ENCODE measurements at places on chromosomes 3 and 15.

GRCh38 chr15:37138591-37139215, 38.4 kb upstream of the MEIS2 start:
- H3K27me3 ChIP-seq: no peaks in the 10 kb centered on the region
- DNase-seq: no peak
- H3K27ac ChIP-seq: no peak overlapping the region
- no peaks in the 10 kb centered on the region for H3K4me1 ChIP-seq

GRCh38 chr3:58666683-58667082, at the start of gene FAM3D:
Gene FAM3D (minus strand): TSS chr3:58666774. CDS start chr3:58655563, 11,211 bp downstream.
- H3K36me3 ChIP-seq: no peaks in the 10 kb centered on the region
- H3K4me3 ChIP-seq: no peak within 1 kb of the TSS
- no peaks in the 10 kb centered on the region for H3K4me1 ChIP-seq
- no peak for DNase-seq

DNA sequence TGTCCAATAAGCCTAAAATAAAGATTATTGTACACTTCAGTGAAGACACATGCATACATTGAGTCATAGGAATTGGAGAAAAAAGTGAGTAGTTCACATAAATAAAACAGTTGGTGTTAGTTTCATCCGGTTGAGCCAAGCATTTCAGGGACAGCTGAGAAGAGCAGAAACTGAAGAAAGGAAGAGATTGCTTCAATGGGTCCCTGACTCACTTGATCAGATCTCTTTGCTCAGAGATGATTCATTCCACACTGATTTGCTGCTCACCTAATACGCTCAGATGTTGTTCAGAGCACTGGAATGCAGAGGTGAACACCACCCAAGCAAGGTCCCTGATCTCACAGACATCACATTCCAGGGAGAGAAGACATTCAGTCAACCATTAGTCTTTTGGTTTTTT, 93.7 kb downstream of the RAD18 start:
- no peak overlapping the region for H3K4me3 ChIP-seq
- no peaks in the 10 kb centered on the region for H3K36me3 ChIP-seq
- no peaks in the 10 kb centered on the region for H3K27me3 ChIP-seq
- H3K4me1 ChIP-seq: no peaks in the 10 kb centered on the region

DNA sequence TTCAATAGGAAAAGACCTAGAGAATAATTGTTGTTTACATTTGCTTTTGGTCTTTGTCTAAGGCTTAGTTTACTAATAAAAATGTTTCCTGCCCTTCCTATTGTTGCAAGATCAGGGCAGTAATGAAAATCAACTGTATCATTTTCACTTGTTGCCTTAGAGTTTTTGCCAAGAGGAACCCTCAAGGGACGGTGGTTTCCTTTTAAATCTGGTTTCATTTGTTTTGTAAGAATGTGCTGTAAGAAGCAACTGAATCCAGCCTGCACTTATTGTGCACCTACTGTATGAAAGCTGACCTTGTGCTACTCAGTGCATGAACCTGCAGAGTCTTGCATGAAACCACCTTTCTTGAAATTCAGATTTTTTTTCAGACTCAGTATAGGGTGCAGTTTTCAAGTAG, 5.3 kb downstream of the IGF1R start:
- no peak overlapping the region for H3K4me3 ChIP-seq
- no peaks in the 10 kb centered on the region for H3K4me1 ChIP-seq
- no peak for DNase-seq
- H3K36me3 ChIP-seq: no peaks in the 10 kb centered on the region
- peaks cover 25% of the 10 kb centered on the region for H3K27me3 ChIP-seq
- no peak overlapping the region for H3K27ac ChIP-seq

DNA sequence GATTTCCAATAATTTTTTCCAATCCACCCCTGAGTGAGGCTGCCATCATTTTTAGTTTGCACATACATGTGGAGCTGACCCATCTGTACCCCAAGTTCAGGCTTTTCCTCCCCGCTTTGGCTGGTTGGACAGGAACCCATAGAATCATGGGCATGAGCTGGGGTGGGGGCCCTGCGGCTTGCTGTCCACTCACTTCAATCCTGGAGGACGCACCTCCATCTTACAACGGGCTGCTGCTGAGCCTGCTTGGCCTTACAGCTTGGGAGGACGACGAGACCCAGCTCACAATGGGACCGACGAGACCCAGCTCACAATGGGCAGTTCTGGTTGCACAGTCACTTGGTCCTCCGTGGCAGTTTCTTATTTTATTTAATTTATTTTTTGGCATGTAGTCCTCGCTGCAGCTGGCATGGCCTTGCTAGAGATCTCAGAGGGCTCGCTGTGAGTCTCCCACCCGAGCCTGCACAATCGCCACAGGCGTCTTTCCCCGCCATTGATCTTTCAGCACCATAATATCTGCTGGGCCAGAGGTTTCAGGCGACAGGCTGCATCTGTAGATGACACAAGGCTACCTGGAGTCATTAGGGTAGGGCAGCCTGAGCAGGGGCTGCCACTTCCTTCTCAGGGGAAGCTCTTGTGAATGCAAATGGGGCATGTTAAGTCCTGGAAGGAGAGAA, 19.6 kb upstream of the EPHB3 start:
- peaks cover 20% of the 10 kb centered on the region for H3K27me3 ChIP-seq
- no peaks in the 10 kb centered on the region for H3K4me1 ChIP-seq
- no peak overlapping the region for H3K4me3 ChIP-seq
- H3K36me3 ChIP-seq: no peaks in the 10 kb centered on the region

DNA sequence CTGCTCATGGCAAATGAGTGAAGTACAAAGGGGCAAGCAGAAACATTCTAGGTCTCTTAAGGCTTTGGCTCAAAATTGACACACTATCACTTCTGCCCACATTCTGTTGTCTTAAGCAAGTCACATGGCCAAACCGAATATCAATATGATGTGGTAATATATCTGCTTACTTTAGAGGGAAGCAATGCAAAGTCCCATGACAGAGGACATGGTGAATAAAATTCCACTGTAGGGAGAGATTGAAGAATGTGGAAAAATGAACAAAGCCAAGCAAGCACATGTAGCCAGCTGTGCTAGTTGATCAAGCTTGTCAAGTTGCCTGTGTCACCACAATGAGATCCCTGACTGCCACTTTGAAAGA, 11.2 kb upstream of the TBC1D5 start:
- no peaks in the 10 kb centered on the region for H3K27me3 ChIP-seq
- H3K27ac ChIP-seq: no peak overlapping the region
- DNase-seq: no peak
- no peaks in the 10 kb centered on the region for H3K36me3 ChIP-seq

DNA sequence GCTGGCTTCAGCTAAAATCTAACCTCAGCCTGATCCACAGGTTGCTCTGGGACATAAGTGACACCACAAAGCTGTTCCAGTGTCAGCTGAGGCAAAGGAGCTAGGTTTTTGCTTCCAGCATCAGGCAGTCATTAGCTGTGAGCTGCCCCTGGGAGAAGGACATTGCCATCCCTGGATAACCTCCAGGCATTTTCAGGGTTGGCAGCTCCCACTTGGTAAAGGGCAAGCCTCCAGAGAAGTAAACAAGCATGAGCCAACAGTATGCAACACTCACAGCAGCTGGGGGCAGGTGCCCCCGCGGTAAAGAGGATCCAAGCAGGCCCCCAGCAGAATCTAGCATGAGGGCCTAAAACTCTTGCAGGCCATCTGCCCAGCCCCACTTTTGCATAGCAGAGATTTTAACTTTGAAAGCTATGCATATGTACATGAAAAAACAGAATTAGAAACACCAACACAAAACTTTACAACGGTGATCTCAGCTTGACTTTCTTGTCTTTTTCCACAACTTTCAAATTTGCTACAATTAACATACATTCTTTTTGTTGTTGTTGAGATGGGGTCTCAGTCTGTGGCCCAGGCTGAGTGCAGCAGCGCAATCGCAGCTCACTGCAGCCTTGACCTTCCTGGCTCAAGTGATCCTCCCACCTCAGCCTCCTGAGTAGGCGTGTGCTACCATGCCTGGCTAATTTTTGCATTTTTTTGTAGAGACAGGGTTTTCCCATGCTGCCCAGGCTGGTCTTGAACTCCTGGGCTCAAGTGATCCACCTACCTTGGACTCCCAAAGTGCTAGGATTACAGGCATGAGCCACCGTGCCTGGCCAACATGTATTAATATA, 83.8 kb upstream of the TPM1 start:
- H3K36me3 ChIP-seq: no peaks in the 10 kb centered on the region
- H3K27ac ChIP-seq: no peak overlapping the region
- H3K4me3 ChIP-seq: no peak overlapping the region
- DNase-seq: no peak
- no peaks in the 10 kb centered on the region for H3K4me1 ChIP-seq

DNA sequence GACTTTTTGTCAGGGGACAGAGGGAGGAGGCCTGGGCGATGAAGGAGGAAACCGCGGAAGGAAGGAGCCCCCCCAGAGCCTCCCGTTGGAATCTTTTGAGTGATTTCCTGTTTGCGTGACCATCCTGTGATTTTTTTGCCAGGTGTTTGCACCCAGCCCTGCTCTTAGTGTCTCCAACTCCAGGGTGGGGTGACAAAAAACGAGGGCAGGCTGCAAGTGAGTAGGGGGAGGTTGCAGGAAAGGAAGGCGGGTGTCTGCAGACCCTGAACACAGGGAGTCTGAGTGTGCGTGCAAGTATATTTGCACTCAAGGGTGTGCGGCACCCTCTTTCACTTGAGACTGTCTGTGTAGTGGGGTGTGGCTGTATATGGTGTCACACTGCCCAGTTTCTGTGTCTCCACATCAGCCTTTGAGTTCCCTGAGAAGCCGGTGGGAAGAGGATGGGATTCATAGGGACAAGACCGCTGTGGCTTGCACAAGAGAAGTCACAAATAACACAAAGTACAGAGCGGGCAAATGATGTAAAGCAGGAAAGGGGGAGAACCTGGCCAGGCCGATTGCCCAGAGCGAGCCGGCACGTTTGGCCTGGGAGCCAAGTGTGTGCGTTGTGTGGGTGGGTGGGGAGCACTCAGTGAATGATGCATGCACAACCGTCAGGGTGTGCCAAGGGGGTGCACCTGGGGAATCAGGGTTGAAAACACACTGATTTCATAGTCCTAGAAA, 6.6 kb downstream of the ISLR2 start:
- H3K4me1 ChIP-seq: peaks cover 5% of the 10 kb centered on the region
- no peaks in the 10 kb centered on the region for H3K36me3 ChIP-seq
- no peak overlapping the region for H3K4me3 ChIP-seq
- no peak for DNase-seq
- peaks cover 36% of the 10 kb centered on the region for H3K27me3 ChIP-seq

- no peaks in the 10 kb centered on the region for H3K4me1 ChIP-seq
- no peaks in the 10 kb centered on the region for H3K36me3 ChIP-seq
- no peak for DNase-seq
- H3K27me3 ChIP-seq: no peaks in the 10 kb centered on the region
- no peak overlapping the region for H3K27ac ChIP-seq
- no peak overlapping the region for H3K4me3 ChIP-seq
Observed at GRCh38 chr15:86502301-86502700, 422.6 kb downstream of the AGBL1 start.

GRCh38 chr3:168870892-168871291, 775.2 kb upstream of the GOLIM4 start:
- no peak overlapping the region for H3K4me3 ChIP-seq
- no peaks in the 10 kb centered on the region for H3K27me3 ChIP-seq
- no peak for DNase-seq
- no peaks in the 10 kb centered on the region for H3K4me1 ChIP-seq
- no peak overlapping the region for H3K27ac ChIP-seq
- H3K36me3 ChIP-seq: no peaks in the 10 kb centered on the region

GRCh38 chr15:101391431-101391830, 96.4 kb upstream of the SNRPA1 start:
- no peak overlapping the region for H3K4me3 ChIP-seq
- no peaks in the 10 kb centered on the region for H3K4me1 ChIP-seq
- no peaks in the 10 kb centered on the region for H3K27me3 ChIP-seq
- peaks cover 25% of the 10 kb centered on the region for H3K36me3 ChIP-seq
- DNase-seq: no peak
- H3K27ac ChIP-seq: no peak overlapping the region

DNA sequence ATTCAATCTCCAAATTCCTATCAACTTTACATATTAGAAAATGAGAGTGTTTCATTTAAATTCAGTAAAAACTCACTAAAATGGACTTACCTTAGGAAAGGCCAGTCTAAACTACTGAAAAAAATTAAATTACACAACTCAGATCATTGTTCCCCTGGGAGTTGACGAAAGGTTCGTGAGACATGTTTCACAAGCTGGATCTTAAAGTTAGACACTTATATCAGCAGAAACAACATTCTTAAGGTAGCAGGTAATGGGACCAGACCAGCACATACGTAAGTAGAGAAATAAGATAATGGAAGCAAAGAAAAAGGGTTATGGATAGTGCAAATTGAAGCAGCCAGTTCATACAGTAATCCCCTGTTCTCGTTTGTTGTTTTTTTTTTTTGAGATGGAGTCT, 8.9 kb downstream of the RFX7 start:
- DNase-seq: no peak
- peaks cover 41% of the 10 kb centered on the region for H3K36me3 ChIP-seq
- H3K4me1 ChIP-seq: no peaks in the 10 kb centered on the region
- H3K4me3 ChIP-seq: no peak overlapping the region
- no peaks in the 10 kb centered on the region for H3K27me3 ChIP-seq

- no peaks in the 10 kb centered on the region for H3K36me3 ChIP-seq
- H3K27ac ChIP-seq: no peak overlapping the region
- DNase-seq: no peak
- H3K27me3 ChIP-seq: no peaks in the 10 kb centered on the region
- no peaks in the 10 kb centered on the region for H3K4me1 ChIP-seq
Observed at GRCh38 chr15:53555226-53555625, 204.2 kb downstream of the WDR72 start.

DNA sequence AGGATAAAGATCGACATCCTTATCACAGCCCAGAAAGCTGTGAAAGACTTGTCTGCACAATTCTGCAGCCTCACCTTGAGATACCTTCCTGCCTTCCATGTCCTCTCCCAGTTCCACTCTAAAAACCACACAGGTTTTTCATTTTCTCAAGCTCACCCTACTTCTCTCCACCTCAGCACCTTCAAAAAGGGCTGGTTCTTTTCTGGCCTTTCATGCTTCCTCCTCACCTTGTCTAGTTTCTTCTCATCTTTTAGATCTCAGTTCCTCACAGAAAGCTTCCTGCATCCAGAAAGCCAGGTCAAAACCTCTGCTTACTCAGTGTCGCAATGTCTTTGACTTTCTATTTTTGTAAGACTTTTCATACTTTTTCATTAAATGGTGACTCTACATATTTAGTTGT, 140.2 kb upstream of the STT3B start:
- no peak overlapping the region for H3K4me3 ChIP-seq
- no peak overlapping the region for H3K27ac ChIP-seq
- H3K4me1 ChIP-seq: no peaks in the 10 kb centered on the region
- H3K36me3 ChIP-seq: no peaks in the 10 kb centered on the region

DNA sequence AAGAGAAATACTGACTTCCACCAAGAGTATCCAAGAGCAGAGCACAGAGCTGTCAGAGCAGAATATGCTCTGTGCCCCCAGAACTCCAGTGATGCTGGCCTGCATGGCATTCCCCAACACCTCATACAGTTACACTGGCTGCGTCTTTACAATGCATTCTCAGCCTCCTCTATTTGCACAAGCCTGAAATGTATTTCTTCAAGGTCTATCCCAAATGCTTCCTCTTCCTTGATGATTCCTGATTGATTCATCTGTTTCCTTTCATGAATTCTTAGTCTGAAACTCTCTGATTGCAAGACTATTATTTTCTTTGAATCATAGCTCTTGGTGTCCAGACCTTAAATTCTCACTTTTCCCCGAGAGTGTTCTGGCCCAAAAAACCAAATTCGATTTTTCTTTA, 664.7 kb downstream of the MECOM start:
- no peak overlapping the region for H3K4me3 ChIP-seq
- H3K27me3 ChIP-seq: no peaks in the 10 kb centered on the region
- no peak for DNase-seq

GRCh38 chr3:189517981-189518380, 113.2 kb upstream of the TP63 start:
- H3K27me3 ChIP-seq: no peaks in the 10 kb centered on the region
- no peaks in the 10 kb centered on the region for H3K36me3 ChIP-seq
- no peaks in the 10 kb centered on the region for H3K4me1 ChIP-seq
- no peak overlapping the region for H3K4me3 ChIP-seq
- no peak for DNase-seq
- H3K27ac ChIP-seq: no peak overlapping the region

Measured in K562 (cell line).